ENCODE measurements at places on chromosomes 1 and 21. TPM values are rescaled to one million over a fixed set of nuclear protein-coding genes. Genes with fewer than 3 reads are reported as not detected.

DNA sequence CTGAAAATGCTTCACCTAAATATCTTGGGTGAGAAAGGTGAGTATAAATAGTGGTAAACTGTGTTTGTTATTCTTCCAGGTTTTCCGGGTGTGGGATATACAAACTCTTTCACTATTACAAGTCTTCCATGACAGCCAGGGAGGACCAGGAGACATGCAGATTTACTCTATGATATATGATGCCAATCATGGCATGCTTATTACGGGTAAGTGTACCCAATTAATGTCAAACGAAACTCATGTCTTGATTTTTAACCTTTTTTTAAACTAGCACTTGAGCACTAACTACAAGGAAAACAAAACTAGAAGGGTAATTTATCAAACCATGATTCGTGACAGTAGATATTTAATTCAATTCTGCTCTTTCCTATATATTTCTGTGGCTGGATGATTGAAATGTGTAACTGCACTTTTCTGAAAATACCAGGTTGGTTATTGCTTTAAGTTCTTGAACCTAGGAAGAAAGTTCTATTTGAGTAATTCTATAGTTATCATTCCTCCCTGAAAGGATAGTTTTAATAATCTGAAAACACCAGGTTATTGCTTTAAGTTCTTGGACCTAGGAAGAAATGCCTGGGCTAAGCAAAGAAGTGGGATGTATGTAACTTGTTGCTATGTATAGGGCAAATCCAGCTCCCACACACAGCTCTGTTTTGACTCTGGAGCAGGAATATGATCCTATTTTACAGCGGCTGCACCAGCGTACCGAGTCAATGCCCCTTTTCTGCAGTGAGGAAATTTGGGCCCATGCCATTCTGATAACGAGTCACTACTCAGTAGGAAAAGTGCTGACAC, 86.4 kb downstream of the WDR64 start:
- no peaks in the 10 kb centered on the region for H3K27me3 ChIP-seq
- DNase-seq = no peak
- H3K36me3 ChIP-seq = no peaks in the 10 kb centered on the region
- H3K4me1 ChIP-seq = no peaks in the 10 kb centered on the region
- no peak overlapping the region for H3K4me3 ChIP-seq
- no peak overlapping the region for H3K27ac ChIP-seq

DNA sequence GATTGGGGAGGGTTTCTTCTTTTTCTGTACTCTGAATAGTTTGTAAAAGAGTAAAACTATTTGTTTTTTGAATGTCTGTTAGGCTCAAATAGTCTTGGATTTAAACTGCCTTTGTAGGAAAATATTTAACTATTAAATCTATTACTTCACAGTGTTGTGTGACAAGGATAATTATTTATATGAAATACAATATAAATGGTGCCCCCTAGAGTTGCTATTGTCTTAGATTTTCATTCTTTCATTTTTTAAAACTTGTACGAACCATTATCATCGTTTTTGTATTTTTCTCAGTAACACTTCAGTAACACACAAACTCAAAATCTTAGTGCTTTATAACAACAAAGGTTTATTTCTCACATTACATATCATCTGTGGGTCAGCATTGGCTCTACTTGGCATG, 37.4 kb downstream of the C1orf185 start:
- no peak for DNase-seq
- H3K4me3 ChIP-seq = no peak overlapping the region
- H3K4me1 ChIP-seq = no peaks in the 10 kb centered on the region
- no peak overlapping the region for H3K27ac ChIP-seq
- H3K27me3 ChIP-seq = no peaks in the 10 kb centered on the region

DNA sequence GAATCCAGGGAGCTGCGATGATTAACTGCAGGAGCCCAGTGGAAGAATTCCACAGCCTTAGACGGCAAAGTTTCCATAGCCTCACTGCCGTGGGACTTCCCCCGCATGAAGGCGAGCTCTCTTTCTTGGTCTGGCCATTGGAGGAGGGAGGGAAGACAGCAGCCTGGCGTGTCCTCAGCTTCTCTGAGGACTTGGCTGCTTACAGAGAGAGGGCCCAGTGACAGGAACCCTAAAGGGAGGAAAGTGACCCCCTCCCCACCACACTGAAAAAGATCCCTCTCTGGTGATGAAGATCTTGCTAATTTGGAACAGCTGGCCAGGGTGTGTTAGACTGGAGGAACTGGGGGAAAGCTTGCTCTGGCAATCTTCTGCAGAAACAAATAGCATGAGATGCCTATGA, 41.0 kb downstream of the ATP2B4 start:
- H3K36me3 ChIP-seq = peaks cover 4% of the 10 kb centered on the region
- peaks cover 57% of the 10 kb centered on the region for H3K4me1 ChIP-seq
- no peak for DNase-seq
- H3K27me3 ChIP-seq = no peaks in the 10 kb centered on the region
- no peak overlapping the region for H3K4me3 ChIP-seq

- peaks cover 17% of the 10 kb centered on the region for H3K4me1 ChIP-seq
- no peak overlapping the region for H3K27ac ChIP-seq
- DNase-seq = no peak
- H3K4me3 ChIP-seq = no peak overlapping the region
Measured at GRCh38 chr1:33057095-33057494, 20.4 kb upstream of the AK2 start.

- H3K36me3 ChIP-seq = no peaks in the 10 kb centered on the region
- H3K4me1 ChIP-seq = no peaks in the 10 kb centered on the region
Measured at GRCh38 chr1:243449373-243449772, 193.5 kb downstream of the SDCCAG8 start.

DNA sequence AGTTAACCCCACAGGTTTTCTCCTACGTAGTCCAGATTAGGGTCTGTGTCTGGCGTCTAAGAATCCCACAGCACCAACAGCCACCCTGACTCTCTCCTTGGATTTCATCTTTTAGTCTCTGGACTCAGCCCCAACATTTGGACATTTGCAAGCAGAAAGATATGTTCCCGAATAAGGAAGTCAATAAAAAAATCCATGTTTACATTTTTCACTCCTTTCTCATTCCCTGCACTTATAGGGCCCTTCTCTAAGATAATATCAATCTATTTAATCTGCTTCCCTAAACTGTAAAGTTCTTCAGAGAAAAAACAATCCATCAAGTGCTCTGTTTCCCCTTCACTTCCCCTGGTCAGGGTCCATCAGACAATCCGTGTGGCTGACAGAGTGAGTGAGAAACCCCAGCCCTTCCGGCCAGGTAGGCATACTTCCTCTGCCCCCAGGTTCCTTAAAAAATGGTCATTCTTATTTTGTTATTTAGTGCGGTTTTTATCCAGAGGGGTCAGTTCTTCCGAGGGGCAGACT, 105.9 kb upstream of the CDC42BPA start:
- H3K4me3 ChIP-seq = no peak overlapping the region
- no peak for DNase-seq
- no peaks in the 10 kb centered on the region for H3K36me3 ChIP-seq
- no peaks in the 10 kb centered on the region for H3K27me3 ChIP-seq
- peaks cover 10% of the 10 kb centered on the region for H3K4me1 ChIP-seq

DNA sequence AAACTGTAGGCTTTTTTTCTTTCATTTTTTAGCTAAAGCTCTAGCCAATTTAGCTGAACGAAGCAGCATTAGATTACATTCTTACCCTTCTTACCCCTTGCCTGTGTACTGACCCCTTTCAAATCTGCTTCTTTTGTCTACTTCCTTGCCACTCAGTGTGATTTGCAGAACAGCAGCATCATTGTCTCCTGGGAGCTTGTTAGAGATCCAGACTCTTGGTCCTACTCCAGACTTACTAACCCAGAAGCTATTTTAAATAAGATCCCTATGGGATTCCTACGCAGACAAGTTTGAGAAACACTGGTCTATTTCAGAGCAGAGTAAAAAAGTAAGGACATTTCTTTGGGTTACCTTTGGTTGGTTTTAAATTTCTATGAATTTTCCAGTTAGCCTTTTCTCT, 13.8 kb downstream of the LRRC39 start:
- H3K27ac ChIP-seq = no peak overlapping the region
- no peaks in the 10 kb centered on the region for H3K36me3 ChIP-seq
- no peaks in the 10 kb centered on the region for H3K27me3 ChIP-seq

Gene COL6A2
- total RNA-seq = 227 TPM

Gene ADORA1
- 4.1 TPM for total RNA-seq
